ENCODE measurements at places on chromosomes 3 and 15.

- DNase-seq = no peak
Measured at GRCh38 chr3:130725746-130726145, 20.9 kb downstream of the PIK3R4 start.

DNA sequence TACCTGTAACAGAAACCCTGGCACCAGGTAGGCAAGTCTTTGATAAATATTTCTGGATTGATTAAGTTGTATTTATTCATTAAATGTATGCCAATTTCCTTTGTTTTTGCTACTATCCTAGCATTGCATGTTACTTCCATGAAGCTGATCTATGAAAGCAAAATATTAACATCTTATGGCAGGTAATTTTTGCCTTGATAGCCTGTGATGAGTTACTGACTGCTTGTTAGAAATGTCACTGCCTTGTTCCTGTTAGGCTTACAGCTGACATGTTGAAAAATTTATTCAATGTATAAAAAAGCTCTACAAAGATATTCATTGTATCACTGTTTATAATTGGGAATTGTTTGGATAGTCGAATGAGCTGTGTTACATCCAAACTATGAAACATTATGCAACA lies 830.1 kb downstream of the TUSC7 start:
- DNase-seq = no peak

DNA sequence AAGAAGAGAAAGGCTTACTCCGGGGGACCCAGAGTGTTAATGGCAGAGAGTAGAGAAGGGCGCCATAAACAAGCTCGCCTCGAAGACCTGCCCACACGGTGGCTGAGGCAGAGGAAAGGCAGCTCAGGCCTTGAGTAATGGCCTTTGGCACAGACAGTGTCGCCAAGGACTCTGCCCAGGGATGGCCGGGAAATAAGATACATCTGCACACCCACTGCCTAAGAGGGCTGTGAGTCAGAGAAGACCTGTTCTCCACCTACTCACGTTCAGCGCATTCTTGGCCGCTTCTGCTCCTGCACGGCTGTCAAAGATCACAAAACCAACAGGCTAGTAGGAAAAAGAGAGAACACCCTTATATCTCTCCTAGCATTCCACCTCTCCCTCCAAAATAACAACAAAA lies 26.2 kb downstream of the RBPMS2 start:
- DNase-seq = no peak

GRCh38 chr15:57432141-57432741 lies 55.9 kb downstream of the CGNL1 start:
- no peak for DNase-seq

- no peak for DNase-seq
Measured at GRCh38 chr3:37163262-37164015, 10.9 kb downstream of the LRRFIP2 start.

DNA sequence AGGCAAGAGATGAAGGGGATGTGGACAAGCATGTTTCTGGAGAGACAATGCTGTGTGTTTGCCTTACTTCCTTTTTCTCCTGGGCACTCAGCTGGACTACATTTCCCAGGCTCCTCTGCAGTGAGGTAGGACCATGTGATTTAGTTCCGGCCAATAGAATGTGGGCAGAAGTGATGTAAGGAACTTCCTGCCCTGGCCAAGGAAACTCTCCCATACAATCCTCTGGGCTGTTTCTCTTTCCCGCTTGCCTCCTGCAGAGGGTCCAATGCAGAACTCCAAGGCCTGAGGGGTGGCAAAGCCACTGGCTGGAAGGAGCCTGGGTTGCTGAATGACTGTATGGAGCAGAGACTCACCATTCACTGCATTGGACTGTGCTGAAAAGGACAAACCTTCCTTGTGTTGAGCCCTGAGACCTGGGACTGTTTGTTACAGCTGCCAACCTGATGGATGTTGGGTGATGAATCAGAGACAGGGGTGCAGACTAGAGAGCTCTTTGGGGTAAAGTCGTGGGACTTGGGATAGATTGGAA lies 82.7 kb upstream of the SLC6A6 start:
- no peak for DNase-seq

GRCh38 chr3:127411083-127411727 lies 123.4 kb upstream of the PRR20G start:
- no peak for DNase-seq

- DNase-seq = no peak
Measured at GRCh38 chr15:58770519-58770856, 614 bp upstream of the MINDY2 start.

- no peak for DNase-seq
Measured at GRCh38 chr15:101068523-101068960, 149.4 kb downstream of the LRRK1 start.

DNA sequence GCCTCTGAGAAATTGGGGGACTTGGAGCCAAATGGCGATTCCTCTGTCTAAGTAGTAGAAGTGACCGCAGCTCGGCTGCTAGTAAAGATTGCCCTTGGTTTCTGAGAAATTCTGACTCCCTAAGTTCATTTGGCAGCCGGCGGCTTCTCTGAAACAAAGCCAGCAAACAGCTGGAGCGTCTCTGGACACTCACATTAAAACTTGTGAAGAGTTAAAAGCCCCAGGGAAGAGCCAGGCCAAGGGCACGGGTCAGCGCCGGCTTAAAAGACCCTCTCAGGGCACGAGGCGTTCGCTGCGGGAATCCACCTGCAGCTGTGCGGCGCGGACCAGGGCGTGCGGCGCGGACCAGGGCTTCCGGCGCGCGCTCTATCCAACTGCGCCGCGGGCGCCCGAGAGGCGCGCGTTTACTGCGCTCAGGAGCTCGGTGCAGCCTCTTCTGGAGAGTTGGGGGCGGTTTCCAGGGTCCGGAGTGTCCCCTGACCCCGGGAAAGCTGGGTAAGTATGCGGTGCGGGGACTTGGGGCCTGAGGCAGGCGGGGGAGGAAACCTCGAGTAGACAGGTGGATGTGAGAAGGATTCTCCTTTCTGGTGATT lies at the start of gene COL6A5:
COL6A5 (plus strand) TSS at position 186 of the 593 bp plus-strand sequence. CDS start 27,967 bp downstream, outside the sequence.
- no peak for DNase-seq

GRCh38 chr3:18092726-18093125 lies 332.4 kb downstream of the SATB1 start:
- DNase-seq = no peak

DNA sequence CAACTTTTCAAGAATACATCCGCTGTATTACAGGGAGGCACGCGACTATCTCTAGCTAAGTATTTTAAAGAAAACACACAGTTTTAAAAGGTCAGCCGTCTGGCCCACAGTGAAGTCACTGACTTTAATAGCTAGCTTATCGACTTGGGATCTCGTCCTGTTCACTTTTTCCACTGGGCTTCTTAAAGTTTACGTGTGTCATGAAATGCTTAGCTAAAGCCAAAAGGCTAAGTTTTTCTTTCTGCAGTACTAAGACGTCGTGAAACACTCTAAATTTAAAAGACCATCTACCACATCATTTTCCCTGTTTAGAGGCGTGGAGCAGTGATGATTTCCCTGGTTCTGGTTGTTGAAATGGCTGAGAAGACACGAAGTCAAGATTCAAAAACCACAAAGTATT lies 27.1 kb downstream of the LRIG1 start:
- DNase-seq = no peak

- DNase-seq = no peak
Measured at GRCh38 chr3:157423337-157423736, 13.3 kb upstream of the PTX3 start.

GRCh38 chr3:5188419-5189221 lies 1.1 kb downstream of the EDEM1 start:
- DNase-seq = no peak

DNA sequence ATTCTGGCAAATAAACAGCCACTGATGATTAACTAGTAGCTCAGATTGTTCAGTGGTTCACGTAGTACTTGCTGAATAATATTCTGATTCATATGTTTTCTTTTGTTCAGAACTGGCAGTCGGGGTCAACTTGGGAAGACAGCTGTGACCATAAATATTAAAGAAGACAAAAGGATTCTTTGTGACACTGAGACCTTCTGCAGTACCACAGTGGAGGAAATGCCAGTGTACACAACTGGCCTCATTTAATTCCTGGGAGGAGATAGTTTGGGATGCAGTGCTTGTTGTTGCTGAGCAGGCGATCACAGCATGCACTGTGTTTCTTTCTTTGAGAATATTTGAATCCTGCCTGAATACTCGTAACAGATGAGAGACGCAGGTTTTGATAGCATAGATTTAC lies 26.7 kb upstream of the MCF2L2 start:
- DNase-seq = peak; percentile 5

DNA sequence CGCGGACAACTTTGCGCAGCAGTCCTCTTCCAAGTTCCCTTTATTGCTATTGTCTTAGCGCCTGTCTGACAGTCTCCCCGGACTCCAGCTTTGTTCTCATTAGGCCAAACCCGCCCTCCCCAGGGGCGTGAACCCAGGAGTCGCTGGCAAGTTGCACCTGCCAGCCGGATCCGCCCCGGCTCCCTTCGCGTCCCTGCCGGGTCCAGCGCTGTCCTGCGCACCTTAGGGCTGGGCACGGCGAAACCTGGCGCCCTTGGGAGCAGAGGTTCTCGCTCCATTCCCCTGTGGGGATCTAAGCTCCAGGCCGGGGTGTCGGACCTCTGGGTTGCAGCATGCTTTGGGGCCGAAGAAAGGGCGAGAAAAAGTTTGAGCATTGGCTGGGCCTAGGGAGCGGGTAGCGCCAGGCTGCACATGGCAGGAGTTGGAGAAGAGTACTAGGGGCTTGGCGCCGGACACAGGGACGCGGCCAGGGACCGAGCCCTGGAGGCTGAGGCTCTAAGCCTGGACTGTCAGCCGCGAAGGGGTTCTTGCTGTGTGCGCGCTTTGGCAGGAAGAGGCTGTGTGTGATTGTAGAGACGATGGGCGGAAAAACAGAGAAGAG lies 335.1 kb upstream of the THRB start:
- DNase-seq = no peak

DNA sequence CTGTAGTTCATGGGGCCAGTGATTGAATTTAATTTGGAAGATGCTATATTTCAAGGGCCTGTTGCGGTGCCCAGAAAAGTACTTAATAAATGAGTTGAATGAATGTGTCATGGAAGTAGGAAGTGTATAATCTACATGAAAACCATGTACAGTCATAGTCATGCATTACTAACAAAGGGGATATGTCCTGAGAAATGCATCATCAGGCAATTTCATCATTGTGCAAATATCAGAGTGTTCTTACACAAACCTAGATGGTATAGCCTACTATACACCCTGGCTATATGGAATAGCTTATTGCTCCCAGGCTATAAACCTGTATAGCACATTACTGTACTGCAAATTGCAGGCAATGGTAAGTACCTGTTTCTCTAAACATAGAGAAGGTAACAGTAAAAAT lies 10.7 kb upstream of the MYO5C start:
- no peak for DNase-seq

DNA sequence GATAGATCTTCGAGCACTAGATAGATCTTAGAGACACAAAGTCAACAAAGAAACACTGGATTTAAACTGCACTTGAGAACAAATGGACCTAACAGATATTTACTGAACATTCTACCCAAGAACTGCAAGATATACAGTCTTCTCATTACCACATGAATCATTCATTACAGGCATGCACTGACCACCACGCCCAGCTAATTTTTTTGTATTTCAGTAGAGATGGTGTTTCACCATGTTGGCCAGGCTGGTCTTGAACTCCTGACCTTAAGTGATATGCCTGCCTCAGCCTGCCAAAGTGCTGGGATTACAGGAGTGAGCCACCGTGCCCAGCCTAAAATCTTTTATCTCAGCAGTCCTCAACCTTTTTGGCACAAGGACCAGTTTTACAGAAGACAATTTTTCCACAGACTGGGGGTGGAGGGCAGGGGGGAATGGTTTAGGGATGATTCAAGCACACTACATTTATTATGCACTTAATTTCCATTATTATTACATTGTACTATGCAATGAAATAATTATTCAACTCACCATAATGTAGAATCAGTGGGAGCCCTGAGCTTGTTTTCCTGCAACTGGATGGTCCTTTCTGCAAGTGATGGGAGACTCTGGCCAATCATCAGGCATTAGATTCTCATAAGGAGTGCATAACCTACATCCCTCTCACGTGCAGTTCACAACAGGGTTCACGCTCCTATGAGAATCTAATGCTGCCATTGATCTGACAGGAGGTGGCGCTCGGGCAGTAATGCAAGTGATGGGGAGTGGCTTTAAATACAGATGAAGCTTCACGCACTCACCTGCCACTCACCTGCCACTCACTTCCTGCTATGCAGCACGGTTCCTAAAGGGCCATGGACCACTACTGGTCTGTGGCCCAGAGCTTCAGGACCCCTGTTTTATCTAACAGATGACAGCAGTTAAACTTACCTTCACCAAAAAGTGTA lies 21.7 kb downstream of the CSNK1G1 start:
- no peak for DNase-seq

GRCh38 chr3:12138044-12138443 lies 20.7 kb downstream of the TIMP4 start:
- no peak for DNase-seq

GRCh38 chr15:42805266-42805665 lies 68.3 kb upstream of the CDAN1 start:
- DNase-seq = no peak

GRCh38 chr3:106349191-106349881 lies 480.5 kb upstream of the CBLB start:
- DNase-seq = no peak

DNA sequence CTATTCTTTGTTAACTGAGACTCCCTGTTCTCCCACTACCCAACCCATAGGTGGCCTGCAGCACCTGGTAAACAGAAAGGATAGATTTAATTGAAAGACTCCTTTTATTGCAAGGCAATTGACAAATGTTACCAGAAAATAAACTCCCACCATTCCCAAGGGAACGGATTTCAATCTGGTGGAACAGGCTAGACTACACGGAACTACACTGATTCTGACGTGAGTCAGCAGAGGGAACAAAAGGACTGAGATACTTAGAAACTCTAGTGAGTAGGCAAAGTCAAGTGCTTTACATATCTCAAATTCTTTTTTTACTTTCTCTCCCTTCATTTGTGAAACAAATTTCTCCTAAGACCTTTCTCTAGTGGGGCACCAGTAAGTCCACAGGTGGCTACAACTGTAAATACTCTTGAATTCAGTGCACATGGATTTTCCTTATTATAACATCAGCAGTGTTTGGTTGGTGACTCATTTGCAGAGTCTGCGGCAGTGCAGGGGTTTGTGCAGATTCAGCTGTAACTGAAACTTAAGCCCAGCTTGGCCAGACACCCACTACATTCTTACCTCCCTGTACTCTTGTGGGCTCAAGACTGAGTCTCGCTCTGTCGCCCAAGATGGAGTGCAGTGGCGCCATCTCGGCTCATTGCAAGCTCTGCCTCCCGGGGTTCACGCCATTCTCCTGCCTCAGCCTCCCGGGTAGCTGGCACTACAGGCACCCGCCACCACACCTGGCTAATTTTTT lies 34.3 kb upstream of the PLSCR2 start:
- no peak for DNase-seq
